ENCODE measurements at places on chromosomes 2 and 18. TPM values are rescaled to one million over a fixed set of nuclear protein-coding genes. Genes with fewer than 3 reads are reported as not detected.

- no peaks in the 10 kb centered on the region for H3K36me3 ChIP-seq
- no peak overlapping the region for H3K4me3 ChIP-seq
- H3K27ac ChIP-seq: no peak overlapping the region
- H3K4me1 ChIP-seq: no peaks in the 10 kb centered on the region
These were observed 9.4 kb upstream of the CAVIN2 start for GRCh38 chr2:191856111-191856876.

GRCh38 chr2:121562269-121563176 is 31.8 kb downstream of the RNU4ATAC start:
- H3K27me3 ChIP-seq: no peaks in the 10 kb centered on the region
- no peak for DNase-seq
- peak overlapping the region; percentile 12 for H3K27ac ChIP-seq

DNA sequence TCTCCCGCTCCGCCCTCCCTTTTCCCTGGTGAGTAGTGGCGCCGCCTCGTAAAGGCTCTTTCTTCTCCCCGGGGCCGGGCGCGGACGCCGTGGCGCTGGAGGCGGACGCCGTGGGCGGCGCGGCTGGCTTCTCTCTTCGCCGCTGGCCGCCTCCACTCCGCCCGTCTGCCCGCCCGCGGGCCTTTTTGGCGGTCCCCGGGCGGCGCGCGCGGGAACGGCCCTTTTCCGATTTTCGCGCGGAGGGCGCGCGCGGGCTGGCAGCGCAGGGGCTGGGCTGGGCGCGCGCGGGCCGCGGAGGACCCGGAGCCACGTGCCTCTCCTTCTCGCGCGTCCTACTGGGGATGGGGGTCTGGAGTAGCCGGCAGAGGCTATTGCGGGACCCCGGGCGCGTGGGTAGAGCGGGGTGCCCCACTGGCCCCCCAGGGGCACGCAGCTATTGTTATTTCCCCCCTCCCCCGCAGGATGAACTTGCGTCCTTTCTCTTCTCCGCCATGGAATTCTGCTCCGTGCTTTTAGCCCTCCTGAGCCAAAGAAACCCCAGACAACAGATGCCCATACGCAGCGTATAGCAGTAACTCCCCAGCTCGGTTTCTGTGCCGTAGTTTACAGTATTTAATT is 472 bp downstream of the SLC20A1 start:
- peaks cover 40% of the 10 kb centered on the region for H3K36me3 ChIP-seq
- H3K27me3 ChIP-seq: no peaks in the 10 kb centered on the region
- peak overlapping the region; percentile 88 for H3K27ac ChIP-seq
- peaks cover 55% of the 10 kb centered on the region for H3K4me1 ChIP-seq

GRCh38 chr2:196279541-196279940 is 108.2 kb upstream of the STK17B start:
- H3K4me3 ChIP-seq: no peak overlapping the region
- H3K36me3 ChIP-seq: peaks cover 2% of the 10 kb centered on the region
- H3K27me3 ChIP-seq: no peaks in the 10 kb centered on the region
- no peak for DNase-seq
- peaks cover 51% of the 10 kb centered on the region for H3K4me1 ChIP-seq

DNA sequence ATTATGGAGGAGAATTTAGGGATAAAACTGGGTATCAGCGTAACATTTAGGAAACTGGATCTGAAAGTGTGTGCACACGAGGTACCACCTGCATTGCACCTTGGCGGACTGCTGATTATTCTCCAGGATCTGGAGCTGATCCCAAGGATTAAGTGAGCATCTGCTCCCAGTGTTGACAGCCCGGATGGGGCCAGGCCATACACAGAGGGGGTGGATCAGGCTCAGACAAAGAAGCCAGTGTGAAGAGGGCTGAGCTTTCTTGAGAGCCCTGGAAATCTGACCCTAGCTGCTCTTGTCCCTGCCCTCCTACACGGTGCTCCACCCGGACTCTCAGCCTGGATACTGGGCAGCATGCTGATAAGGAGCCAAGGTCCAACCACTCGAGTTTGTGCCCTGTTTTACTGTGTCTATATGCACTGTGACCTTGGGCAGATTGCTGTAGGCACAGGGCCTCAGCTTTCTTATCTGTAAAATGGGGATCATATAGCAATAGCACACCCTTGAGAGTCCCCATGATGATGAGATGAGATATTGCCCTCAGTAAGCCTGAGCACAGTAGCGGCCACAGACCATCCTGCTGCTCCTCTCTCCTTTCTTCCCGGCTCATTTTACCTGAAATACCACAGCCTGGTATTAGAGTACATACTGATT is 396.8 kb upstream of the CELF4 start:
- no peak overlapping the region for H3K27ac ChIP-seq
- no peak for DNase-seq
- H3K27me3 ChIP-seq: no peaks in the 10 kb centered on the region
- H3K36me3 ChIP-seq: no peaks in the 10 kb centered on the region
- no peaks in the 10 kb centered on the region for H3K4me1 ChIP-seq

- H3K27me3 ChIP-seq: no peaks in the 10 kb centered on the region
- no peak overlapping the region for H3K27ac ChIP-seq
- H3K4me1 ChIP-seq: no peaks in the 10 kb centered on the region
- DNase-seq: no peak
- H3K4me3 ChIP-seq: no peak overlapping the region
These were observed 60.7 kb upstream of the HDAC4 start for GRCh38 chr2:239461291-239462190.

DNA sequence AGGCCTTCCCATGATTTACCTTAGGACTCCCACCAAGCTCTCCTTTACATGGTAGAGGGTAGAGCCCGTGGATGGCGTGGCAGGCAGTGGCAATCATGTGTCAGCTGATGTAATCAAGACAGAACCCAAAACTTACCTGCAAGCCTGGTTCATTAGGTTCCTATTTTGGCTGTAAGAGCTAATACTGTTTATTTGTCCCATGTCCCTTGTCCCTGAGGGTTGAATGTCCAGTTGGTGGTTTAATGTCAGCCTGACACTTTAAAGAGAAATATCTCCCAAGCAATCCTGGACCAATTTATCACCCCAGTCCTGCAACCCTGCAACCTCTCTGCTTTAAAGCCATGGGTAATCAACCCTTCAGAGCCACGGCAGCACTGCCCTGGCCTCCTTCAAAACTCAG is 6.0 kb upstream of the FABP1 start:
- H3K36me3 ChIP-seq: no peaks in the 10 kb centered on the region
- peaks cover 12% of the 10 kb centered on the region for H3K27me3 ChIP-seq
- no peak overlapping the region for H3K27ac ChIP-seq
- DNase-seq: no peak
- no peaks in the 10 kb centered on the region for H3K4me1 ChIP-seq

YES1 gene
- total RNA-seq: 40.0 TPM

MDH1B gene
- total RNA-seq: 0.56 TPM

All from activated CD8-positive, alpha-beta T cell treated with anti-CD3 and anti-CD28 coated beads for 36 hours (primary cell).